ENCODE measurements at places on chromosomes 1 and 21. TPM values are rescaled to one million over a fixed set of nuclear protein-coding genes. Genes with fewer than 3 reads are reported as not detected.

SPRR2A gene
- not detected for total RNA-seq

RGS8 gene
- under 0.01 TPM for total RNA-seq

C4BPA gene
- total RNA-seq = not detected

MMEL1 gene
- 0.75 TPM for total RNA-seq

VHLL gene
- not detected for total RNA-seq

All from aortic smooth muscle cell (primary cell).